ENCODE measurements at places on chromosomes 4 and X. TPM values are rescaled to one million over a fixed set of nuclear protein-coding genes. Genes with fewer than 3 reads are reported as not detected.

Gene GLRA3
- total RNA-seq = not detected

Gene HSFX3
- total RNA-seq = not detected

Gene FHL1
- total RNA-seq = 148 TPM

Gene IL2RG
- 0.13 TPM for total RNA-seq

Gene SPANXB1
- not detected for total RNA-seq

Gene CT45A1
- not detected for total RNA-seq

Gene PNMA3
- total RNA-seq = 0.13 TPM

Gene ADH7
- total RNA-seq = not detected

Gene GRIA3
- total RNA-seq = not detected

Gene SLC10A6
- 0.26 TPM for total RNA-seq

Gene GYPE
- under 0.01 TPM for total RNA-seq

Gene PGAM4
- not detected for total RNA-seq

Gene SPANXC
- total RNA-seq = not detected

Gene VSIG4
- not detected for total RNA-seq

Gene FABP2
- total RNA-seq = not detected

Gene IL13RA1
- 47.9 TPM for total RNA-seq

Gene F9
- total RNA-seq = not detected

Gene GAGE1
- total RNA-seq = not detected

Gene FHDC1
- total RNA-seq = 0.51 TPM

Gene SHROOM4
- total RNA-seq = 20.7 TPM

Gene RBM46
- not detected for total RNA-seq

Gene GPR34
- not detected for total RNA-seq

Gene DNAAF6
- not detected for total RNA-seq

Gene MAGEB10
- not detected for total RNA-seq

Gene TRMT10A
- 3.5 TPM for total RNA-seq

Gene CASK
- total RNA-seq = 27.0 TPM

Gene PABPC5
- total RNA-seq = 0.90 TPM

Gene CYSLTR1
- under 0.01 TPM for total RNA-seq

Gene SSX2
- total RNA-seq = not detected

Gene BMX
- total RNA-seq = 68.9 TPM

Gene UBE2D3
- 302 TPM for total RNA-seq

Gene PARM1
- not detected for total RNA-seq

Gene SUPT20HL1
- not detected for total RNA-seq

Gene ZNF732
- total RNA-seq = 0.63 TPM

Gene GPAT3
- 17.3 TPM for total RNA-seq

Gene CEP44
- total RNA-seq = 7.7 TPM

Gene FMR1NB
- total RNA-seq = not detected

Gene FREM3
- 0.13 TPM for total RNA-seq

Gene BCAP31
- total RNA-seq = 341 TPM

Gene TCEAL7
- 0.26 TPM for total RNA-seq

Gene HNRNPH2
- total RNA-seq = 81.4 TPM

Gene NLRP2B
- under 0.01 TPM for total RNA-seq

Gene DUSP21
- not detected for total RNA-seq

Gene AWAT2
- total RNA-seq = 0.51 TPM

Gene BANK1
- total RNA-seq = under 0.01 TPM

Gene C1QTNF7
- not detected for total RNA-seq

Gene KANTR
- 5.0 TPM for total RNA-seq

Gene GSX2
- not detected for total RNA-seq

Gene ATP2B3
- not detected for total RNA-seq

Gene SASH3
- total RNA-seq = not detected

Gene GASK1B
- total RNA-seq = 44.8 TPM

Gene COL4A6
- total RNA-seq = 2.2 TPM

Gene ADGRG2
- total RNA-seq = not detected

All from dermis microvascular lymphatic vessel endothelial cell (primary cell).